LoVo (cell line): ENCODE measurements at places on chromosomes 3 and 15.

GRCh38 chr3:128480717-128481437 is 12.1 kb downstream of the GATA2 start:
- DNase-seq: no peak

DNA sequence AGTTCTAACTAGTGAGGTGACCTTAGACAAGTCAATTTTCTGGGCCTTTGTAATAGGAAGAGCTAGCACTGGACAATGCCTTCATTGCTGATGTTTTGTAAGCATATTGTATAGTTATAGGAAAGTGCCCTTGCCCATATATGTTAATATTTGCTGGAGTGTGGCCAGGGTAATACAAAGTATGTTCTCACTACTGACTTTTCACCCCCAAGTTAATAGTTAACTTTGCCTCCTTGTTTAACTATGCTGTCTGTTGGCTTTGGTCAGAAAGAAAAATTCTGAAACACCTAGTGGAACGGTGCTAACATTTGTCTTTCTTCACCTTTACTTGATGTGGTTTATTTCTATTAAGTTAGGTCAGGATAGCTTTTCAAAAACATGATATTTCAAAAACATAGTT is 287.4 kb upstream of the CTNNB1 start:
- DNase-seq: no peak

DNA sequence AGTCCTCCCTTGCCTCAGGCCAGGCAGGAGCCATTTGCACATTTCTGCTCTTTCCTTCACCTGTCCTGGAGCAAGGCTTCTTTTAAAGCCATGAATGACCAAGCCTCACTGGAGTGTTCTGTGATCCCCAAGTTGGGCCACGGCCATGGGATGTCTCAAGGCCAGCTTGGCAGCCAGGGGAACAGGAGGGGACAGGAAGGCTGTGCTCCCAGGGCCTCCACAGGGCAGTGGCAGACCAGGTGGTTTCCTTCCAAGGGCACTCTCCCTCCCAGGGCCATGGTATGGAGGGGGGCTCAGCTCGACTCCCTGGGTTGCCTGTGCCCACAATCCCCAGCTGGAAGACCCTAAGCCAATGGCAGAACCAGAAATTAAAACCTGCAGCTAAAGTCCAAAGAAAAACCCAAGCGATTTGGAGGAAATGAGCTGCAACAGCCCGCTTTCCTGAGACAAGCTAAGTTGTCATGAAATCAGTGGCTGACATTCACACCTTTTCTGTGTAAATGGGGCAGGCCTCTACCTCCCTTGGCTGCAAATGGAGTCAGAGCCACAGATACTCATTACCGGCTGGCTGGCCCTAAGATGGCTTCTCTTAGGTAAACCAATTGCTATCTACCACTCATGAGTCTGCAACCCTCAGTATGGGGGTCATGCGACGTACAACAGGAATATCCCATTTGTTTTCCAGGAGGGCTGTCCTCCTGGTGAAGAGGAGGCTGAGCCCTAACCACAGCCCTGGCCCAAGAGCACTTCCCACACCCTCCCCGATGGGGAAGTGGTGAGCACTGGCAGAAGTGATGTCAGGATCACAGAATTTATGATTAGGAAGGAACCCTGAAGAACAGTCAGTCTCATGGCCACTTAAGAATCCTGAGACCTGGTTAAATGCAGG is 83.3 kb downstream of the SNRK start:
- DNase-seq: no peak

GRCh38 chr3:63500196-63500595 is 152.3 kb upstream of the SNTN start:
- peak; percentile 40 for DNase-seq

DNA sequence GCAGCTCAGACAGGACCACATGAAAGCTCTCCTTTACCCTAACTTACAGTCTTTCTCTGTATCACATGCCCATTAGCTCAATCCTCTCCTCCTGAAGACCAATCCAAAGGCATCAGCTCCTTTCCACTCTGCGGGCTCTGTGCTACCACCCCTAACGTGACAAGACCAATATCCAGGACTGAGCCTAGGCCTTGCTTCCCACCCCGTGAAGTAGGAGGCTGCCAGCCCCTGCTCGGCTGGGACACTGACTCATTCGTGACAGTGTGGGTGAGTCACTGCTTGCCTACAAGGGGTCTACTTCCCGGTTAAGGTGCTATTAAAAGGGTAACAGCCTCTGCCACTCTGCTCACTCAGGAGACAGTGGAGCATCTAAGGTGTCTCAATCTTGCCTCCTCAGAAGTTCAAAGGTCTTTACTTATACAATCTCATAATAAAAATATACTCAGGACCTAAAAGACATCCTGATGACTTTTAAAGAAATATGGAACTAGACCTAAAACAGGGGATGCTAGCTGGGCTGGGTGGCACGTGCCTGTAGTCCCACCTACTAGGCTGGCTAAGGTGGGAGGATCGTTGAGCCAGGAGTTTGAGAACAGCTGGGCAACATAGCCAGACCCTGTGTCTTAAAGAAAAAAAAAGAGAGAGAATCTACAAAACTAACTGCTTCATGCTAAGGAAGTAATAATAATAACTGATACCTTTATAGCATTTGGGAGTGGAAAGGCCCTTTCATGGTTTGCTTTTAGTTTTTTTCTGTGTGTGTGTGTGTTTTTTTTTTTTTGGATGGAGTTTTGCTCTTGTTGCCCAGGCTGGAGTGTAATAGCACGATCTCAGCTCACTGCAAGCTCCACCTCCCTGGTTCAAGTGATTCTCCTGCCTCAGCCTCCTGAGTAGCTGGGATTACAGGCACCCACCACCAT is 55.0 kb downstream of the TMEM44 start:
- peak; percentile 77 for DNase-seq

- no peak for DNase-seq
Observed at GRCh38 chr3:37963016-37963415, 27.6 kb upstream of the VILL start.

DNA sequence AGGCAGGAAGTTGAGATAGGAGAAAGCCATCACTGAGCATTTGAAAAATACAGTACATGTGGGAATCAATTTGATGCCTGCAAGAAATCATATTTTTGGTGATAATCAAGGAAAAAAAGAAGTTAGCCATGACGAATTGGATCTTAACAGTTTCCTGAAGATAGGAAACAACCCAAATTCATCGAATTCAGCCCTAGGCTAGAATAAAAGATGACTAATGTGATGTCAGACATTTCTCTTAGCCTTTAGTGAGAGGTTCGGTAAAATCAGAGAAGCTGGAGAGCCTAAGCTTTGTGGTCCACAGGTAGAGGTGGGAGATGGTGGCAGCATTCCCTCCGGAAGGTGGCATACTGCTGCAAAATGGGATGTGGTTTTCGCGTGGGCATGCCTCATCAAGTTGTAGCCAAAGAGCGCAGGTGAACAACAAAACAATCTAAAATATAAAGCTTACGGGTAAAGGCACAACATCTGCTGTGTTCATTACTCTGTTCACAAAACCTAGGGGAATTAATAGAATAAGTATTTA is 144.1 kb upstream of the ALCAM start:
- DNase-seq: peak; percentile 34

GRCh38 chr3:186540835-186541226 is 3.3 kb downstream of the CRYGS start:
- no peak for DNase-seq

GRCh38 chr15:93466380-93466779 is 377.4 kb upstream of the RGMA start:
- DNase-seq: no peak

GRCh38 chr15:82393671-82394070 is 35.9 kb upstream of the GOLGA6L9 start:
- no peak for DNase-seq

DNA sequence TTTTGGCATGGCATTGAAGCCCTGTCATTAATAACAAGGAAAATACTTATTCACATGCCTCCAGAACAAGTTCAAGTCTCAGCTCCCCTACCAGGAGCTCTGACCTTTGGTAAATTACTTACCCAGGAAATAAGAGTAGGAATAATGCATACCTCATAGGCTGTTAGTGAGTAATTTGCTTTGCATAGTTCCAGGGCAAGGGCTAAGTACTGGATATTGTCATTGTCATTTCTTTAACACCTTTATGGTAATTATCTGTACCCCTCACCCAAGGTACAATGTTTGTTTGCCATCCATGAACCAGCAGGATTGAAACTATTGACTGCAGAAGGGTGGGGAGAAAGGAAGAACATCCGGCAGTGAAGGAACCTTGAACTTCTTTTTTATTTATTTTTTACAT is 148.5 kb downstream of the SOX2 start:
- no peak for DNase-seq

DNA sequence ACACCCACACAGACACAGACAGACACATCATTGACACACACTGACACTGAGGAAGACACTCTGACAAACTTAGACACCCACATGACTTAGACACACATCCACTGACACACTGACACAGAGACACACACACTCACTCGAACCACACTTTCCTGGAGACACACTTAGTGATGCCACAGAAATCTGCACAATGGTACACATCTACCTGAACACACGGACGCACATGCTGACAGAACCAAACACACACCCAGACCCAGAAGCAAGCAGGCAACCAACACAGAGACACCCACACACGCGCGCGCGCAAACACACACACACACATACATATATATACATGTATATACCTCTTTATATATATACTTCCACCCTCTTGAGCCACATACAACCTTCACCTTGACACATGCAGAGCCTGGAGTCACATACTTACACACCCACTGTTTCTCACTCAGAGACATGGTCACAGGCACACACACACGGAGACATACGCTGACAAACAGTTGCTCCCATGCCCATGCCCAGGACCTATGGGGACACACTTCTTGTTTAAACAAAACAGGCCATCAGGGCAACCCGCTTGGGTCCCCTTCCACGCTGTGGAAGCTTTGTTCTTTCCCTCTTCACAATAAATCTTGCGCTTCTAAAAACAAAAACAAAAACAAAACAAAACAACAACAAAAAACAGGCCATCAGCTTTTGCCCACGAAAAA is 913 bp upstream of the SCN5A start:
- DNase-seq: no peak

- DNase-seq: no peak
Observed at GRCh38 chr3:39158148-39158715, 4.8 kb upstream of the CSRNP1 start.

DNA sequence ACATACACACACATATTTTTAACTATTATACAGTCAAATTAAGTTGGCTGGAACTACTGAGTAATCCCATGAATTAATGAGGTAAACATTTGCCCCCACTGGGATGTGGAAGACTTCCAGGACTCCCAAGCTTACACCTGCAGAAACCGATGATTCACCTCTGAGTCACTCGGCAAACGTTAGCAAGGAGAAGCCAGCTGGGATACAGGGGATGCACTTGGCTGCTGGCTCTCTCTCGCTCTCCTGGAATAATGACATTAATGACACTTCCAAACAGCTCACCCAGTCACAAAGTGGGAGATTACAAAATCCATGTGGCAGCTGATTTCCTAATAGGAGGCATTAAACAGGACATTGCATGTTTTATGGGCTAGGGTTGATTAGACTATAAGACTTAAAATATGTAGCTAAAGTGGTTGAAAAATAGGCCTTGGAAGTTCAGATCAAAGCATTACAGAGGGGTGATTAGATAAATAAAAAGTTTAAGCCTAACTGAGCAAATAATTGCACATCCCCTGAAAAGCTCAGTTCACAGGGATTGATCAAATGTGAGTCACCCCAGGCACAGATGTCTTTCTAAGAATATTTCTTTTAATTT is 500.9 kb downstream of the SOX2 start:
- peak; percentile 95 for DNase-seq

GRCh38 chr3:62768896-62769295 is 106.3 kb downstream of the CADPS start:
- DNase-seq: no peak

DNA sequence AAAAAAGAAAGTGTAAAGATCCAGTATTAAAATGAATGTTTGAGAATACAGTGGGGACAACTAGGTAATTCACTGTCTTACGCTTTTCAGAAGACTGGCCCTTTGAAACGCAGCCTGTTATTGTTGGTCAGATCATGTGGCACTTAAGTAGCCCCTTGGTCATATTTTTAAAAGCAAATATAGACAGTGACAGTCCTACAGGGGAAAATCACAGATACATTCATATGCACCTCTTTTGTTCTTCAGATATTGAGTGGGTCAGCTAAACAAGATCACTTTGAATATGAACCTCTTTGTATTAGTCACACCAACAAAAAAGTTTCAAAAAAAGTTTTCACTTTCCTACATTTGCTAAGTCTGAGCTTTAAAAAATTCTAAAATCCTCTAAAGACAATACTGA is 36.0 kb downstream of the TIGIT start:
- DNase-seq: no peak

- no peak for DNase-seq
Observed at GRCh38 chr15:79474252-79474651, 42.1 kb downstream of the MINAR1 start.

GRCh38 chr3:196238612-196239560 is 22.6 kb downstream of the SLC51A start:
- no peak for DNase-seq

- DNase-seq: no peak
Observed at GRCh38 chr15:96285729-96286254, 44.7 kb upstream of the NR2F2 start.

DNA sequence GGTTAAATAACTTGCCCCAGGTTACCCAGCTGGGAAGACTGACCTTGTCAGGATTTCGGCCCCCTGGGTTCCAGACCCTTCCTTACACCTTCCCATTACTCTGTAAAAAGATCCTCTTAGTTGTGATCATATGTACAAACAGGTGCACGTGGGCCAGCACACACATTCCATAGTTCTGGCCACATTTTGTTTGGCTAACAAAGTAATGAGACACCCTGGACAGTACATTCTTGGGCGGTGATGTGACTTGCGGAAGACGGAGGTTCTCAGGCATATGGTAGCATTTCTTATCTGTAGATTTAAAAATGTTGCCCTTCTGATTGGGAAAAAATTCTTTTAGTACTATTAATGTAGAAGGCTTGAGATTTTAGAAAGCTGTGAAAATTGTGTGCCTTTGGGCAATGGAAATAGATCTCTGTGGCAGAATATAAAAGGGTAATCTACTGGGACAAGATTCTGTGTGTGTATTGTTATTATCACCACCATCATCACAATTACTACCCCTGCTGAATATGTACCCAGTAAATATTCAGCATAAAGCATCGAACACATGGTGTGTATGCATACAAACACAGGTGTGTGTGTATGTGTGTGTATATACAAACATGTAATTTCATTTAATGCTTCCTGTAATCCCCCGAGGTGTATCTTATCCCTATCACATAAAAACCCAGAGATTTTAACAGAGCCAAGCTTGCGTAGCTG is 205.4 kb upstream of the UBE2E1 start:
- no peak for DNase-seq

GRCh38 chr15:48273049-48273448 is 58.2 kb upstream of the DUT start:
- no peak for DNase-seq

GRCh38 chr3:42439261-42440115 is 29.1 kb upstream of the LYZL4 start:
- no peak for DNase-seq

DNA sequence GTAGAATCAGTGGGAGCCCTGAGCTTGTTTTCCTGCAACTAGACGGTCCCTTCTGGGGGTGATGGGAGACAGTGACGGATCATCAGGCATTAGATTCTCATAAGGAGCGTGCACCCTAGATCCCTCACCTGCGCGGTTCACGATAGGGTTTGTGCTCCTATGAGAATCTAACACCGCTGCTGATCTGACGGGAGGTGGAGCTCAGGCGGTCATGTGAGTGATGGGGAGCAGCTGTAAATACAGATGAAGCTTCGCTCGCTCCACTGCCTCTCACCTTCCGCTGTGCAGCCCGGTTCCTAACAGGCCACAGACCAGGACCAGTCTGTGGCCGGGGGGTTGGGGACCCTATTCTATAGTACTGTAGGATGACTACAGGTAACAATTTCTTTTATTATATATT is 154.7 kb downstream of the CHSY1 start:
- DNase-seq: no peak
